ENCODE measurements at places on chromosomes 11 and 22.

GRCh38 chr11:64245401-64245796 is 1.3 kb downstream of the PPP1R14B start:
- no peak for DNase-seq

DNA sequence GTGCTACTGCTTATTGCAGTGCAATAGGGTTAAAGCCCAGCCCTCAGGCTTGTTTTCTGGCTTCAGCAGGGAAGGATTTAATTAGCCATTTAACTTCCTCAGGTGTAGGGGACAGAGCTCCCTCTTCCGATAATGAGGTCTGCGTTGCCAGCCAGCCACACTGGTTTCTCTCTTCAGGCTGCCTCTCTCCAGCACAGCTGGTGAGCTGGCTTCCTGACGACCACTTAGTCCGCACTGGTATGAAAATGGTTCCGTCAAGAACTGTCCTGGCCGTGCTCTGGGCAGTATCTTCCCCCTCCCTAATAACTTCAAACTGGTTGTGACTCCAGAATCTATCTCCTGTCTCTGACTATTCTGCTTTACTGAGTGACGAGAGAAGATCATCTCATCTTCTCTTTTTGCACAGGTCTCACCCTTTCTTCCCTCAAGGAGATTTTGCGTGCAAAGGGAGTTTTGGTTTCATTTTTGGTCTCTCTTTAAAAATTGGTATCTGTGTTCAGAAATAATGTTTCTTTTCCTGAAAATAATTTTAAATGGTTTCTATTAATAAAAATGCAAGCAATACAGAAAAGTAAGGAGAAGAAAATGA is 49.2 kb downstream of the CNTN5 start:
- DNase-seq, result no peak

DNA sequence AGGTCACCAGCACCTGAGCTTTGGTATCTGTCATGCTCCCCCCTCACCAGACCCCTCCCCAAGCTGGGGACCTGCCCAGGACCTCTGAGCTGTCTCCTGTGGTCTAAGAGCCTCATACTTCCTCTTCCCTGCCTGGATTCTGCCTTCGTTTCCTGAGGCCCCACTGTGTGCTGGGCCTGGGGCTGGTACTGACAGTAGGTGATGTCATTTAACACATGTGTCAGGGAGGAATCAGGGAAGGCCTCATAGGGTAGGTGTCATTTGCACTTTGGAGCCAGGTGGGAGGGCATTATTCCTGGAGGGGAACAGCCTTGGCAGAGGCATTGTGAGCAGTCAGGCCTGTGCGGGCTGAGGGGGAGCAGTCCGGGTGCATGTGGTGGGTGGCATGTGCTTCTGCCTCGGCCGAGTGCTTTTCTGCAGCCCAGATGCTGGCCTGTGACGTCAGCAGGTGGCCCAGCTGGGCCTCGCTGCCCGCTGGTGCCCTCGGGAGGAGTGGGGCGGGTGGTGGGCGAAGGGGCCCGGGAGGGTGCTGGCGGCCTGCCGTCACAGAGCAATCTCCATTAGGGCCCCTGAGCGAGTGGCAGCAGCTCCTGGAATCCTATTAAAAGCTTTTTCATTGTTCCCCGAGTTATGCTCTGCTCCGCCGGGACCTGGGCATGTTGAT is 9.1 kb downstream of the FLRT1 start:
- no peak for DNase-seq

GRCh38 chr11:64234647-64235379 is 429 bp downstream of the VEGFB start:
- DNase-seq, result no peak

- no peak for DNase-seq
These were observed 44.6 kb downstream of the LIF start for GRCh38 chr22:30201945-30202344.

GRCh38 chr11:111077530-111078322 is 167.8 kb upstream of the POU2AF2 start:
- no peak for DNase-seq

GRCh38 chr11:86930957-86931547 is 24.1 kb downstream of the FZD4 start:
- no peak for DNase-seq

DNA sequence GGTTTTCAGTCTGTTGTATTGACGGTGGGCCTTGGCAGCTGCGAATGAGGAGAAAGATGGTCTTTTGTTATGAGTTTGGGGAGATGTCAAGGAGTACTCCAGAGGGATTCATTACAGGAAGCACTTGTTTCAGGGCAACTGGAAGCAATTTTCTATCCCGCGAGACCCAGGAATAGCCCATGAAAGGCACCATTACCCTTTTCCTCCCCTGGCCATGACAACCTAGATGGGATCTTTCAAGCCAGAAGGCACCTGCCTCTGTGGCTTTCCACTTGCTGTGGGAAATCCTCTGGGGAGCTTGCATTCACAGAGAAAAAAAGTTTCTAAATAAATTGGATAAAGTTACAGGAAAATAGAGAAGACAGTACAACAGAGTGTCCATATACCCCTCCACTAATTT is 2.7 kb downstream of the ZNF215 start:
- no peak for DNase-seq

GRCh38 chr11:30605036-30605605 is 19.0 kb upstream of the MPPED2 start:
- no peak for DNase-seq

DNA sequence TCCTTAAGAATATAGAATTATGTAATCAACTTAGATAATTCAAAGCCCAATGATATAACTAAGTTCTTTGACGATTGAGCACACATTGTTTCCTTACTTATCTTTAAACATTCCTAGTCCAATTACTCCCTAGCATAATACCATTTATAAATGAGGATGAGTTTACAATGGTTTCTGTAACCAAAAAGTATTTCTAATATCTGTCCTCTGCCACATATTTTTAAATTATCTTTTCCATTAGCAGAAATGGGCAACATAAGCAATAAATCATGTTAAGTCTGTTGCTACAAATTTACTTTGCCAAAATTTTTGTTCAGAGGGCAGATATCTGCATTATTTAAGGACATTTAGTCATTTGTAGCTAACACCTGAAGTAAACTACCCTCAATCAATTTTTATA is 6.7 kb downstream of the CREBZF start:
- DNase-seq, result no peak

- no peak for DNase-seq
These were observed 5.7 kb upstream of the FLI1 start for GRCh38 chr11:128688031-128688713.

- no peak for DNase-seq
These were observed 823.6 kb downstream of the TBC1D22A start for GRCh38 chr22:47586038-47586437.

GRCh38 chr11:85821636-85822035 is 10.7 kb upstream of the SYTL2 start:
- DNase-seq, result no peak

DNA sequence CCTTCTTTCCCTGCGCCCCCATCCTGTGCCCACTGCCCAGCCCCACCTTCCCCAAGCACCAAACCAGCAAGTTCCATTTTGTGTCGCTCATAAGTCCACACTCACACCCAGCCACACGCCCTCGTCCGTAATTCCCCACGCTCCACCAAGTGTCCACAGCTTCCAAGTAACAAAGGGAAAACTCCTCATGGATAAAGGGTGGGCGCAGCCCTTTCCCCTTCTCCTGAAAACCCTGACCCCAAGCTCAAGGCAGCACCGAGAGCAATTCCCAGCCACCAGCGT is 458 bp downstream of the FXYD6 start:
- DNase-seq, result no peak

GRCh38 chr22:37155971-37156370 is 6.3 kb upstream of the IL2RB start:
- DNase-seq, result no peak

- no peak for DNase-seq
These were observed 102.6 kb downstream of the ALX4 start for GRCh38 chr11:44207292-44207691.

DNA sequence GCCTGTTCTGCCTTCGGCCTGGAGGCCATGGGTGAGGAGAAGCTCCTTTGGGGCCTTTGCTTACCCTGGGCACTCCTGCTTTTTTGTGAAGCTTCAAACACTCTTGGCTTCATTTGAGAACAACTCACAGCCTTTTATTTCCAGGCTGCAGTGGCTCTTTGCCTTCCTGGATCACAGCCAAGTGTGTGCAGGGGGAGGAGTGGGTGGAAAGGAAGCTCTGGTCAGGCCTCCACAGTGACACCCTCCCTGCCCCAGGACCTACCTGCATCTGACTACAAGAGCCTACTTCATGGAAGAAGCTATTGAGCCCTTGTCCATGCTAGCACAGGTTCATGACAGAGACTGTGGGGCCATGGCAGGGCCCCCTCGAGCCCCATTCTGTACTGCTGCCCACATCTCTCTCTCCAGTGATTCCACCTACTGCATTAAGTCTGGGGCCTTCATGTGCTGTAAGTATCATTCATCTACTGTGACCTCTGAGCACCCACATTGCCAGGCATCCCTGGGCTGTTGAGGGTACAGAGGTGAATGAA is 52.3 kb downstream of the GAB4 start:
- no peak for DNase-seq

GRCh38 chr11:62444835-62445234 is 26.0 kb downstream of the SCGB1A1 start:
- DNase-seq, result no peak

DNA sequence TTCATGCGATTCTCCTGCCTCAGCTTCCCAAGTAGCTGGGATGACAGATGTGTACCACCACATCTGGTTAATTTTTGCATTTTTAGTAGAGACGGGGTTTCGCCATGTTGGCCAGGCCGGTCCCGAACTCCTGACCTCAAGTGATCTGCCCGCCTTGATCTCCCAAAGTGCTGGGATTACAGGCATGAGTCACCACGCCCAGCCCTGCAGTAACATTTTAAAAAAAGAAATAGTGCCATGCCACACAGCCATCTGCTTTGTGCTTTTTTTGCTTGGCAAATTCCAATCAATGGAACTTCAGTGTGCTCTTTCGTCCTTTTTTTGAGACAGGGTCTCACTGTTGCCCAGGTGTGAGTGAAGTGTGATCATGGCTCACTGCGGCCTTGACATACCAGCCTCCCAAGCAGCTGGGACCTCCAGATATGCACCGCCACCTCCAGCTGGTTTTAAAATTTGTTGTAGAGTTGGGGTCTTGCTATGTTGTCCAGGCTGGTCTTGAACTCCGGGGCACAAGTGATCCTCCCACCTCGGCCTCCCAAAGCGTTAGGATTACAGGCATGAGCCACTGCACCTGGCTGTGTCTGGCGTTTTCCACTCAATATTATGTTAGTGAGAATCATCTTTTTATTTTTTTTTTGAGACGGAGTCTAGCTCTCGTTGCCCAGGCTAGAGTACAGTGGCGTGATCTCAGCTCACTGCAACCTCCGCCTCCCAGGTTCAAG is 1.8 kb upstream of the CHADL start:
- no peak for DNase-seq

GRCh38 chr11:74731301-74732094 is at the start of gene CHRDL2:
TSS of gene CHRDL2 (minus strand) at chr11:74731426. CDS start at chr11:74730888, 538 bp downstream.
- no peak for DNase-seq

DNA sequence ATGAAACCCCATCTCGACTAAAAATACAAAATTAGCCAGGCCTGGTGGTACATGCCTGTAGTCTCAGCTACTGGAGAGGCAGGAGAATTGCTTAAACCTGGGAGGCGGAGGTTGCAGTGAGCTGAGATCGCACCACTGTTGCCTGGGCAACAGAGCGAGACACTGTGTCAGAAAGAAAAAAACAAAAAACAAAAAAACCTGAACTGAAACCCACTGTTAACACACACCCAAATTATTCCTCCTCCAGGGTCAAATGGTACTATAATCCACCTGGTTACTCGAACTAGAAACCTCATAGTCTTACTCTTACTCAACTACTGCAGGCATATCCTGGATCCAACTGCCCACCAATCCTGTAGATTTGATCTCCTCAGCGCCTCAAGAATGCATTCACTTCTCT is 35.5 kb downstream of the USP28 start:
- DNase-seq, result no peak

DNA sequence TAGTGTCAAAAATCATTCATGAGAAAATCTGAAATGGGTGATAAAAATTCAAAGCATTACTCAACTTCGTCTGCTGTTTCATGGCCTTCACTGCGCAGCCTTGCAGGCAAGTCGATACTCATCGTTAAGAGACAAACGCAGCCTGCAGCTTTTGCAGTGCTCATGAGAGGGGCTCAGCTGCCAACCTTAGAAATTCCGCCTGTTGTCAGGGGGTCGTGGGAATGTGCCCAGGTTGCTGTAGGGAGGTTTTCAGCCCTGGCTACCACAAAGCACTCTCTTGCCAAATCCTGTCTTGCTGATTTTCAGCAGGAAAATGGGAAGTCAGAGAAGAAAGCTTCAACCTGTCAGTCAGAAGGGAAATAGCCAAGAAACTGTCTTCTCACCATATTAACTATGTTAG is 25.4 kb upstream of the GRAMD1B start:
- DNase-seq, result no peak

DNA sequence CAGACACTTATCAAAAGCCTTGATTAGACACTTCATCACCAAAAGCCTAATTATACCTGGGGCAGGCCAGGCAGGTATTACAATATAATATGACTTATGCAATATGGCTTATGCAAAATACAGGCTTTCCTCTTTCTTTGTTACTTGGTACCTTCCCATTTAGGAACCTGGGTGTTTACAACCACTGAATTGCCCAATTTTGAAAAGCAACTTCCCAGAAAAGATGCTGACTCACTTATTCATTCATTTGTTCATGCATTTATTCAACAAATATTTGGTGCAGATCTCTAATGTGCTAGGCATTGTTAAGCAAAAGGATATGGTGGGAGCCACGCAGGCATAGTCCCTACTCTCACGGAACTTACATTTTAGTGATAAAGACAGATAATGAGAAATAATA is 13.6 kb upstream of the JAML start:
- no peak for DNase-seq

DNA sequence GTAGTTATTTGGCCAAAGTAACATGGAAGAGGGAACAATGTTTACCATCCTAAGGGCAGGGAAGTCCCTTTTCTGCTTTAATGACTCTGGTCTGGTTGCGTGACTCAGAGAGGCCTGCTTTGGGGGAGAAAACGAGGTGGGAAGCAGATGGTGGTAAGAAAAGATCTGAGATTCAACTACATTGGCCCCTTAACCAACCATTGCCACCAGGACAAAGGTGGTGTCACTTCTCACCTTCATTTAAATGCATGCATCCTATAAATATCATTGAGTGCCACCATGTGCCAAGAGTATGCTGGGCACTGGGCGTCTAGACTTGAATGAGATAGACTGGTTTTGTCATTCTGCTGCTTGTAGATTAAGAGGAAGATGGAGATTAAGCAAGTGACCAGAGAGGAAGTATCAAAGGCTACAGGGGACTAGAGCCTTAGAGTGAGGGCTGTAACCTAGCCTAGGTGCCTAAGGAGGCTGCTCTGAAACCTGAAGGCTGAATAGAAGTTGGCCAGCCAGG is 3.6 kb upstream of the SORL1 start:
- no peak for DNase-seq
